ENCODE measurements at places on chromosomes 3 and 15.
A peak's percentile ranks its signal among the peaks of the same experiment; 100 is the strongest.

- DNase-seq, result no peak
Observed at GRCh38 chr15:92243227-92243626, 150.5 kb upstream of the ST8SIA2 start.

- no peak for DNase-seq
Observed at GRCh38 chr3:131518680-131519079, 15.9 kb upstream of the MRPL3 start.

- DNase-seq, result no peak
Observed at GRCh38 chr3:25038922-25039321, 389.1 kb upstream of the RARB start.

DNA sequence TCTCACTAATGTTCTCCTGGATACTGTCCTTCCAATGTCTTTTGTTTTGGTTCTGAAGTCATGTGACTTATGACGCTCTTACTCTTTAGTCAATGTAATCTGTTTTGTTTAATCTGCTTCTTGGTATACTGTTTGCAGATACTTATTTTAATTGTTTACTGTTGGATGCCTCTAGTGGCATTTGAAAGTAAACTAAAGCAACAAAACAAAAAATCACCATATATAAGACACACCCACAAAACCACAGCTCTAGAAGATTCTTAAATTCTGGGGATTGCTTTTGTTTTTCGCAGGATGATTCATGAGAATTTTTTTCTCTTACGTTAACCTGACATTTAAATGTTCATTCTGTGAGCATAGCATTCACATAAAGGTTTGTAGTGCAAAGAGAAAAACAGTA lies 16.8 kb downstream of the SLC25A26 start:
- no peak for DNase-seq

GRCh38 chr3:139676632-139677387 lies 962 bp downstream of the NMNAT3 start:
- no peak for DNase-seq

GRCh38 chr3:17091910-17092582 lies 207.3 kb downstream of the PLCL2 start:
- no peak for DNase-seq

DNA sequence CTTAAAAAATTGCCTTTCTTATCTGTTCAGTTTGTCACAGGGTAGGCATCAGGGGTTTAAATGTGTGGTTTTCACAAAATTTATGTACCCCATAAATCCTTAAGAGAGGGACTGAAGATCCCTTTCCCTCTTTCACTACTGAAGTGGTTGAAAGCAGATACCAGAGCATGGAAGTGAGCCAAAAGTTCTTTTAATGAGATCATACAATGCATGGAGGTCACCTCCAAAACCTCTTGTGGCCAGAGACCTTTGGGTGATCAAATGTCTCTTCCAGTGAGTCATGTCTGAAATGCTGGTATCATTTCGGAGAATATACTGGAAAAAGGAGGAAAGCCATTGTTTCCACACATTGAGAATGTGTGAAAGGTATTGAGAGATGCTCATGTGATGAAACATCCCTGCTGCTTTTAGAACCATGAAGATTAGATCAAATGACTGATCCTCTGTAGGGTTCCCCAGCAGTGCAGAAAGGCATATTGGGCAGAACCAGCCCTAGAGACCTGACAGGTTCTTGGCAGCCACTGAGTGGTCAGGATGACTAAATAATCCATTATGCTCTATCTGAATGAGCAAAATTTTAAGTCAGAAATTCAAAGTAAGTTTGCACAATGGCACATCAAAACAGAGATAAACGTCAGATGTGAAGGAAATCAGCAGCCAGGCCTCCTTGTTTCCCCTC lies 165.8 kb upstream of the SLC2A2 start:
- DNase-seq, result no peak

- peak; percentile 22 for DNase-seq
Observed at GRCh38 chr15:42914728-42915497, 5.7 kb downstream of the TTBK2 start.

DNA sequence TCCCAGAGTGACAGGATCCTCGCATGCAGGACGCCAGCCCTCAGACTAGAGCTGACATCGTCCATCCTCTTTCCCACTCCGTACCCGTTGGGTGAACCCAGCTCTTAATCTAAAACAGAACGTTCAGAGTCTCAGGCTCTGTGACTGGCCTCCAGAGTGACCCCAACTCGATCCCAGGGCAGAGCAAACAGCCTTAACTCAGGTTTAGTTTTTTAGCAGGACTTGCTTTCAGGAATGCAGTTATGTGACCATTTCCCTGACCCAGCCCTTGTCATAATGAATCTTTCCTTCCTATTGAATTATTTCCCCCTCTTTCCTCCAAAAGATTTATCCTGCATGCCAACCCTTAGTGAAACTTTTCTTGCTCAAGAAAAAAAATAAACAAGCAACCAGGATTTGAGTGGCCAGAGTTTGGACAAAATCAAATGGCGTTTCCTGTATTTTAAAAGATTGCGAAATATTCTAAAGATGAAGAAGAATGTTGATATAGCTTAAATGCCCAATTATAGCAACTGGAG lies 47.8 kb upstream of the RARB start:
- no peak for DNase-seq

GRCh38 chr3:46090161-46090591 lies 62.9 kb upstream of the XCR1 start:
- no peak for DNase-seq

GRCh38 chr3:169363318-169364265 lies 299.9 kb downstream of the MECOM start:
- DNase-seq, result peak; percentile 56

GRCh38 chr15:68298882-68299381 lies 21.4 kb downstream of the FEM1B start:
- no peak for DNase-seq

DNA sequence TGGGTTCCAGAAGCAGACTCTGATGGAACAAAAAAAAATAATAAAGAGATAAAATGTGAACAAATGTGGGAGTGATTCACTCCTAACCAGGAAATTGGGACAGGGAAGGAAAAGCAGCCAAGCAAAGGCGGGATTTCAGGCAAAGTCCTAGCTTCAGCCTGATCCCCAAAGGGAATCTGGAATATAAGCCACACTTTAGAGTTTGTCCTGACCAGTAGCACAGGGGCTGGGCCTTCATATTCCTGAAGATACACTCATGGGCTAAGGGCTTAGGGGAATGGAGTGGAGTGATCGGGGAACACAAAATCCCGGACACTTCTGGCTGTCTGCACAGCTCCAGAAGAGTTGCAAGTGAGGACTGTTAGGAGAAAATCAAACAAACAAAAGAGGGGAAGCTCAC lies 135.0 kb upstream of the COL8A1 start:
- no peak for DNase-seq

DNA sequence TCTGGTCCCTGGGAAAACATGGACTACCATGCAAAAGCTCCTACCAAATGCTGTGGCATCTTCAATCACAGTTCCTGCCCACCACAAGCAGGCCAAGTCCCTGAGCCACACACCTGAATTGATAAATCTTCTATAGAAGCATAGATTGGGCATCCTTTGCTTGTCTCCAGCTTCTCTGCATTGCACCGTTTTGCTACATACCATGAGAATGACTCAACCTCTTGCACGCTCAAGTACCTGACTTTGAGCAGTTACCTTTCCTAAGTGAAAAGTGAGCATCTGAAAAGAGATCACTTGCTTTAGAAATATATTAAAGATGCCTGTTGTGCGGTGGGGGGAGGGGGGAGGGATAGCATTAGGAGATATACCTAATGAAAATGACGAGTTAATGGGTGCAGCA lies 31.3 kb downstream of the GATM start:
- DNase-seq, result no peak

DNA sequence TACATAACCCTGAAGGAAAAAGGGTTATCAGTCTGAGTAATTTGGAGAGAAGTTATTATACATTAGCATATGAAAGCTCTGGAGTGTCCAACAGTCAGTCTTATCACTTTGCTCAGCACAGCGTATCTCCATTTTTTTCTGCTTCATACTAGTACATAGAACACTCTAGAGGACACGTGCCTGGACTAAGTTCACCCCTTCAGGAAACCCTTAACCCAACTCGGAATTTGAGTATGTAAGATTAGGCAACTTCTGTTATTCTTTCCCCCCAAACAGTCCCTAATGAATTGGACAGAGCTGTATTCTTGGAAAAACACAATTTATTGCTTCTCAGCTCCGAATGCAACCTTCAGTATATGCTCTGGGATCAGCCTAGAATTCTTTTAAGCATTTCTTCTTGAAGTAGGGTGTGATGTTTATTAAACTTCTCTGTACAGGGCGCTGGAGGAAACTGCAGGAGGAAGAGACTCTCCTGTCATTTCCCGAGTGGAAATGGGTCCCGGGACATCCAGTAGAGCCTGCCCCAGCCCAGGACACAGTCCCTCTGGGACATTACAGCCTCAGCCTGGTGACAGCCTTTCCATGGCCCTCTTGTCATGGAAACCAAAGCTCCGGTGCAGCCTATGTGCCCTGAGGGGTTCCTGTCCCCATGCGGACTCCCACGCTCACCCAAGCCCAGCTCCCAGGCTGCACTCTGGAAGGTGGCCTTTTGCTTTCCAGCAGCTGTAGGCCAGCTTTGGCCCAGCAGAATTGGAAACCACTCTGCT lies 37.3 kb upstream of the CMTM8 start:
- no peak for DNase-seq

GRCh38 chr3:49415931-49416601 lies 3.8 kb downstream of the TCTA start:
- no peak for DNase-seq

DNA sequence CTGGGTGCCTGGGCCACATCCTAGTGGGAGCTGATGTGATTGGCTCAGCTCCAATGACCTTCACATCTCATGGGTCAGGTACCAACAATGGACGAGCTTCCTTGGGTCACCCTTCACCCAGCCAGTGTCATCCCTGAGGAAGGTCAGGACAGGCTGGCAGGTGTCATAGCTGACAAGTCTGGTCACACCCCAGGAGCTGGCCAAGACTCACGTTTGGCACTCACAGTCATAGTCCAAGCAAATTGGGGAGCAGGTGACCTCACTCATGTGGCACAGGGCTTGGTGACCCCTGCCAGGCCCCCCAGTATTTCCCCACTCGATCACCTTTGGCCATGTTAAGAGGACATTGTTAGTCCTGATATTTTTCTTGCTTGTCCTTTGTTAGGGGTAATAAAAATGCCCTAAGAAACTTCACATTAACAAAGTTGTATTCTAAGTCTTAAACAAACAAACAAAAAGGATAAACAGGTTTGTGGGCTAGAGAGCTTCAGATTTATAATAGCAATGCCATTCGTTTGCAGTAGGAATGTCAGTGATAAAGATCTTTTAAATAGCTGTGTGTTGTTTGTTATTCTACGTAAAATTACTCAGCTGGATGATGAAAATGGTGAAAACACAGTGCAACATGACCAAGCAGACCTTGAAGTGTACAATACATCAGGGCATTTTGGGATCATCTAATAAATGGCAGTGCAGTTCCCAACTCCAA lies 79.5 kb upstream of the POMGNT2 start:
- DNase-seq, result no peak

GRCh38 chr3:45793482-45794176 lies 2.7 kb downstream of the SLC6A20 start:
- no peak for DNase-seq

- DNase-seq, result no peak
Observed at GRCh38 chr3:194886836-194887235, 201.2 kb downstream of the FAM43A start.

GRCh38 chr15:99508311-99508645 lies 57.5 kb upstream of the MEF2A start:
- DNase-seq, result no peak
